ENCODE measurements at places on chromosomes 16 and 17. TPM values are rescaled to one million over a fixed set of nuclear protein-coding genes. Genes with fewer than 3 reads are reported as not detected.

GRCh38 chr16:1691276-1691675, 13.2 kb downstream of the JPT2 start:
- DNase-seq = peak; percentile 41

GRCh38 chr16:27551036-27551435, 1.1 kb downstream of the KATNIP start:
- DNase-seq = no peak

- DNase-seq = no peak
These were observed 3.0 kb upstream of the SLC6A4 start for GRCh38 chr17:30238387-30239088.

The NOTUM gene
- total RNA-seq = 0.90 TPM

The GIT1 gene
- 32.5 TPM for total RNA-seq

DNA sequence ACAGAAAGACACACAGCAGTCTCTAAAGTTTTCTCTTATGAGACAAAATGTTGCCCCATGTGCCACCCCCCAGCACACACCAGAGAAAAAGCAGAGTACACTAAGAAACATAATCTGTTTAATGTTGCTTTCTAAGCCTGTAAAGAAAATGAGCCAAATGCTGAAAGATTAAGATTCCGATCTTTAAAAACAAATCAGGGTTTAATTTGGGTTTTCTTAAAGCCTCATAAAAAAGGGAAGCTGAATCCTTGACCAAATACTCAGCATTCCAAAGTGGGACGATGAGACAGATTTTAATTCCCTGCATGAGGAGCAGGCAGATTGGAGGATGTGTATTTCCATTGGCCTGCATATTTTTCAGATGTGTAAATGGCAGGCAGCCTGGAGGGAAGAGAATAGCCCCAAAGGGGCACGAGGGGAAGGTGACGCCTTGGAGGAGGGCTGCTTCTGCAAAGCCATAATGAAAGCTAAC, 118.4 kb downstream of the COPRS start:
- peak; percentile 85 for DNase-seq

Measured in LHCN-M2 (cell line).